ENCODE measurements at places on chromosomes 2 and 18.
A peak's percentile ranks its signal among the peaks of the same experiment; 100 is the strongest.

DNA sequence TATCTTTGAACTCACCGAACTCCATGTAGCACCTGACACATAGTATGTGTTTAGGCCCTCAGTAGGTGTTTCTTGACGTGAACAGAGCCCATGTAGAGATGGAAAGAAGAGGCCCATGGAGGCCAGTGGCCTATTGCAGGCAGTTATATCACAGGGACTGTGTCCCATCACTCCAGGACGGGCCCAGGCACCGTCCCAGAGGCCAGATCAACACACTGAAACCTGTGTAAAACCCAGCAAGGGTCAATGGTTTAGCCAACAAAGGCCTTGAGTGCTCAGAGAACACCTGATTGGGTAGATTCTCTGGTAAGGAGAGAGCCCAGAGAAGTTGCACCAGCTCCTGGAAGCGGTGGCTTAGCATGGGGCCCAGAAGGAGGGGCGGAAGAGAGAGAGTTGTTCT, 82.8 kb downstream of the INHBB start:
- no peak for DNase-seq

DNA sequence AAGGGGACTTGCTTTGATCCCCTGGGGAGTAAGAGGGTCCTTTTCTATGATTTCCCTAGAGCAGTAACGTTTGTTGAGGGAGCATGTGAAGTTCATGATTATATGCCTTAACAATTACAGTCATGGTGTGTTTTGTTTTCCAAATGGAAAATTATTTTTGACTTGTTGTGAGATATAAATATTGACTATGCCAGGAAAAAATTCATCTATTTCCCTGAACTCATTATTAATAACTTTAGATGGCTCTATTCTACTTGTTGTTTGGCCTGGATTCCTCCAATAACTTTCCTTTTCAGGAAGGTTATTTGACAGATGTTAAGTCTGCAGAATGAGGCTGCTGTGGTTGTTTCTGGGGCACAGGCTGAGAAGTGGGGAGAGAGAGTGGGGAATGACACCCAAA, 72.1 kb upstream of the LMAN1 start:
- DNase-seq: no peak

GRCh38 chr2:18262601-18263000, 297.9 kb downstream of the RDH14 start:
- no peak for DNase-seq

GRCh38 chr2:171479154-171479814, 43.0 kb upstream of the CYBRD1 start:
- no peak for DNase-seq

DNA sequence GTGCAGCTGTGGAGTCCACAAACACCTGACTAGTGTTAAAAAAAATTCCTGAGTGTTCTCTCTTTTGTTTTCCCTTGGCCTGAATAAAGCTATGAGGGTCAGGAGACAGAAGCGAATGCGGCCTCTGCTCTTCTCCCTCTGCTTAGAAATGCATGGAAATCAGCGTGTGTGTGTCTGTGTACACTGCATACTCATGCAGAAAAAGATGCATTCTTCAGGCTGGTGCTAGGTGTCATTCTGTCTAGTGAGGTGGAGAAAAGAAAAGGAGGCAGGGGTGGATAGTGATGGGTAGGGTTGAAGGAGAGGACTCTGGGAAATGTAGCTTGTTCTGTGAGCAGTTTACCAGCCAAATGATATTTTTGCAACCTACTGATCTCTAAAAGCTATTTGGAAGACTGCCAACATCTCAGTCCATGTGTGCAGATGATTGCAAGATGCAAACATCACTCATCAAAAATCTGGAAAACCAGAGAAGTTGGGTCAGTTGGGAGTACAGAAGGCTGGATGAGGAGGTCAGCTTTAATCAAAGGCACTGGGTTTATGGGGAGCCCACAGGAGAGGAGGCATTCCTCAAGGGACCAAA, 177.7 kb downstream of the INSIG2 start:
- DNase-seq: no peak

GRCh38 chr2:96097951-96098823, 18.2 kb downstream of the ADRA2B start:
- no peak for DNase-seq

DNA sequence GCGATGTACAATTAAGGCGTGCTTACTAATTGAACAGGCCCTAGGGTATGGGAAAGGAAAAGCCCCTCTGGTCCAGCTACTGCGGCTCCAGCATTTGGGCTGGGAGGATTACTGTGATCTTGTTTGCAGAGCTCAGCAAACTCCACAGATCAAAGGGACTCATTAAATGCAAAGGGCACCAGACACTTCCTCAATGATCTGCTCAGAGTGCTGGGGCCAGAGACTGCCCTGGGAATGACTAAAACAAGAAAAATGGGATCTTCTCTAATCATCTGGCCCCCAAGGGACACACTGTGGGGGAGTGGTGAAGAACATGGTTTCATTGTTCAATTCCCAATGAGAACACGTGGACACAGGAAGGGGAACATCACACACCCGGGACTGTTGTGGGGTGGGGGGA, 85.0 kb downstream of the MARCHF4 start:
- DNase-seq: no peak

DNA sequence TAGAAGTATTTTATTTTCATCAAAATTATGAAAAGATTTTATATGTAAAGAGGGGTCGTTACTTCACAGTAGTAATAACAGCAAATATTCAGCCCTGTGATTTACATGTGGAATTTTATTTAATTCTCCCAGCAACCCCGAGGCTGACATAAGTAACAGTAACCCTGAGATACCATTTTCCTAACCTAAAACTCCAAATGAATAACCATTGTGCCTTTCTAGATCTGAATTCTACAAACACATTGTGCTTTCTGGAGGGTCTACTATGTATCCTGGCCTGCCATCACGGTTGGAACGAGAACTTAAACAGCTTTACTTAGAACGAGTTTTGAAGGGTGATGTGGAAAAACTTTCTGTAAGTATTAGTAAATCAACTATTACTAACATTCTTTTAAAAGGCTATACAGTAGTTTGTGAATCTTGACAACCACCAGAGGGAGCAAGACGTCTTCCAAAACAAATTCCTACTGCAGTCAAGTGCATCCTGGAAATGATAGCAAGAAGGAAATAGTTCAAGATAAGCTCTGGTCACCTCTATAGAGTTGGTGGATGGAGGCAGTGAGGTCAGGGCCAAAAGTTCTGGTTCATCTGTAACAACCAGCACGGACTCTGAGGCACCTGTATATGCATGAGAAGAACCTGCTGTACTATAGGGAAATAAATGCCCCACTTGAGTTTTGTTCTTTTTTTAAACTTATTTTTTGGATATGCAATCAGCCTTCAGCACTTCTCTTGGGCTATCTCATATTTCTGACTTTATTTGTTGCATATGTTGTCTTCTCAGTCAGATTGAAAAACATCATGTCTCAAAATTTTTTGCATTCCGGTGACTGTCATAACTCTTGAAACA, 37.4 kb downstream of the ACTR2 start:
- peak; percentile 49 for DNase-seq

DNA sequence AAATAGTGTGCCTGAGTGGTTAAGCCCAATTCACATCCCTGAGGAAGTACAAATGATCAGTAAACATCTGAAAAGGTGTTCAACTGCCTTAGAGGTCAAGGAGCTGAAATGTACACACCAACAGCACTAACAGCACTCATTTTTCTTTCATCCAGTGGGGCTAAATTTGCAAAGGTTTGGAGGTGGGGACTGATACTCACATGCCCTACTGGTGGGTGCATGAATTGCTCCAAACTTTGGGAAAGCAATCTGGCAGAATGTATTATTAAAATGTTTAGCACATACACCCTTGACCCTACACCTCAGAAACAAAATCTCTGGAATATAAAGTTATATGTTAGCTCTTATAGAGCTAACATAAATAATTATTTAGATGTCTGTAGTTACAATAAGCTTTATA, 19.0 kb upstream of the FAM178B start:
- DNase-seq: no peak

DNA sequence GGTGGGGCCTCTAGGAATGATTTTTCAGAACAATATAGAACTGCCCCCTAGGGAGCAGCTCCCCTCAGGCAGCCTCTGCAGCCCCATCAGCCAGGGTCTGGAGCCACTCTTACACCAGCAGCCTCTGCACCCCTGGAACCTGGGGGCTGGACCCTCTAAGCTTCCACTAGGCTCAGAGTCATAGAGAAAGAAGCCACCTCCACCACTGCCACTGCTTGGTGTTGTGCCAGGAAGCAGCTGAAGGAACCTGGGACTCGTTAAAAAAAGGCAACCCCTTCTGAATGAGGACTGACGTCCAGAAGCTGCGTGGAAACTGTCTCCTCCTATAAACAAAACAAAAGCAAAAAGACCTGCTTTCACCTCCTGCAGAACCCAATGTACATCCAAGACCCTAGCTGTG, 98.1 kb upstream of the HS6ST1 start:
- no peak for DNase-seq

DNA sequence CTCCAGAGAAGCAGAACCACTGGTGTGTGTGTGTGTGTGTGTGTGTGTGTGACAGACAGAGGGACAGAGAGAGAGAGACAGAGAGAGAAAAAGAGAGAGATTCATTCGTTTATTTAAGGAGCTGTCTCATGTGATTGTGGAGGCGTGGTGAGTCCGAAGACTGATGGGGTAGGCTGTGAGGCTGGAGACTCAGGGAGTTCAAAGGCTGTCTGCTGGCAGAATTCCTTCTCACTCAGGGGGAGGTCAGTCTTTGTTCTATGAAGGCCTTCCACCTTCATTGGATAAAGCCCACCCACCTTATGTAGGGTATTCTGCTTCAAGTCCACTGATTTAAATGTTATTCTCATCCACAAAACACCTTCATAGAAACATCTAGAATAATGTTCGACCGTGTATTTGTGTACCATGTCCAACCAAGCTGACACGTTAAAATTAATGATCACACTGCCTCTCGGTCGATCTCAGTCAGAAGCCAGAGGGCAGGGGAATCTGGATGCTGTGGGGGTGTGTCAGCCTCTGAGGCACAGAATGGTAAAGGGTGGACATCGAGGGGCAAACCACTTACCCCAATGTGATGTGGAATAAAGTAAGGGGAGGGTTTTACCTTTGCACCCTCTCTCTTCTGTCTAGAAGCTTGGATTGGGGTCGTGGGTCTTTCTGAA, 275.6 kb downstream of the SLC4A3 start:
- no peak for DNase-seq

GRCh38 chr2:231931481-231931915, 5.3 kb upstream of the NPPC start:
- DNase-seq: no peak

- DNase-seq: no peak
These were observed 219.6 kb downstream of the TNS1 start for GRCh38 chr2:217783243-217783642.

All from NCI-H748 treated with DMSO at 0.1 percent for 48 hours (cell line).